Activated CD4-positive, CD25-positive, alpha-beta regulatory T cell (primary cell): ENCODE measurements at places on chromosomes 4 and X.

DNA sequence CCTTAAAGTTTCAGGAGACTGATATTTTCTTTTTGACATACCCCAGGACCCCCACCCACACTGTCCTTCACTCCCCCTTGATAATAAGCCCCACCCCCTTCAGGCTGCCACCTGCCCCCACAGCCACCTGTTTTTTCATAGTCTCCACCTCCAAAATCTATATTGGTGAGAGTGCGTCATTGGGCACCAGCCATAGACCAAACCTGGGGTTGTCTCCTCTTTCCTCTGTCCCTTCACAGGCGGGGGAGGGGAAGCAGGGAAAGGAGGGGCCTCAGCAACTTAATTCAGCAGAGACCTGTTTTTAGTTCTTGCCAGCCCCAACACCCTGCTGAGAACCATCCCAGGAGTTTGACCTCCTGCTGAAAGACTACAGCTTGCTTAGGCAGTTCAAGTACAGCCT is 1.1 kb downstream of the ARHGAP36 start:
- no peak for DNase-seq

DNA sequence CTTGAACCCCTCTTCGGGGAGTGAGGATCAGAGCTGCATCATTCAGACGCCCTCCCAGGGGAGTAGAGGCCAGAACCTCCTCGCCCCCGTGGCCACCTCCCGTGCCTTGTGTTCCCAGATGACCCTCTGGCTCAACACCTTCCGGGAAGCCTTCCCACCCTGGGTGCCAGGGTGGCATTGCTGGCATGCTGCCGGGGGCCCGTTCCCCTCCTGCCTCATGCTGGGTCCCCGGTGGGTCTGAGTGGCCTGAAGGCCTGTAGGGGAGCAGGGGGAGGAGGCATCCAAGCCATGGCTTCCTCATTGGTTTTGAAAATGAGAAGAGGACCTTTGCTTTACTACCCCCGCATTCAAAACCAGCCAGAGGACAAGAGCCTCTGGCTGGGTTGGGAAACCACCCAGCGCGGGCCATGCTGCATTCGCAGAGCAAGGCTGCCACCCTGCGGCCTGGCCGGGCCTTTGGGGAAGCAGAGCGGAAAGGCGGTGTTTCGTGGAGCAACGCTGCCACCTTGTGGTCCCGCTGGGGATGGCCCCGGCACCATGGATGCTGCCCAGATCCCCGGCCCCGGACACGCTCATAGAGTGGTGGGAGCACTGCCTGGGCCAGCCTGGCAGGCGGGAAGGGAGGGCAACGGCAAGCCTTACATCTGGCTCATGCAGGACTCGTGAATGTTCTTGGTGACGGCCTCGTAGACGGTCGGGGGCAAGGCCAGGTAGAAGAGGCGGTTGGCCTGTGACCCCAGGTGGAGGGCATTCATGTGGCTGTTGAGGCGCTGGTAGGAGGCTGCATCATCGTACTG is 11.9 kb downstream of the G6PD start:
- peak; percentile 75 for DNase-seq

- DNase-seq = no peak
Measured at GRCh38 chrX:134526399-134526798, 66.4 kb downstream of the HPRT1 start.

DNA sequence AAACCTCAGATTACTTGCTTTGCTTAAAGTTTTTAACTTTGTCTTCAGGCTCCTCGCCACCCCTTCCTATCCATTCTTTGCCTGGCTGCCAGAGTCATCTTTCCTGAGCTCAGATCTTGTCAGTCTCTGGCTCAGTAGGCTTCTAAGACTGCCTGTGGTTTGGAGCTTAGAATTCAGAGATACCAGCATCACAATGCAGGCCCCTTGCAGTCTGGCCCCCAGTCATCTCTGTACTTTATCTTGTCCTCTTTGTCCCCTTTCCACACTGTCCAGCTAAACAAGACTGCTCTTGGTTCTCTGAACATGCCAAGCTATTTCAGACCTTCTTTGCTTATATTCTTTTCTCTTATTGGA is 3.0 kb downstream of the KIAA0232 start:
- DNase-seq = no peak

GRCh38 chr4:76558396-76559235 is 123.6 kb downstream of the SHROOM3 start:
- no peak for DNase-seq

DNA sequence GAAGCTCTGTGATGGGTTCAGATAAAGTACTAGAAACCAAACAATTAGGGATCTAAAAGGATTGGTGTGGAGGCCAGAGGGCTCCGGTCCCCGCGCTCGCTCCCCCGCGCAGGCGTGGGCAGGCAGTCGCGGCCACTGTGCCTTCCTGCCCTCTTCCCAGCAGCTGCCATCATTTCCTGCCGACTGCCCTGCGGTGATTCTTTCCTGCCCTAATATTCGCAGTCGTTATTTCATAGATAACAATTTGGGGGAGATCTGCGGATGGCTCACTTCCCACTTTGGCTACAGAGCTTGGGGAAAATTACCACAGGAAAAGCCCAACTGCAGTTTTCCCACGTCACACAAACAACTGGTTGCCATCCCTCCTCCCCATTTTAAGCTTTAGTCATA is 2.2 kb downstream of the GRIA2 start:
- no peak for DNase-seq

DNA sequence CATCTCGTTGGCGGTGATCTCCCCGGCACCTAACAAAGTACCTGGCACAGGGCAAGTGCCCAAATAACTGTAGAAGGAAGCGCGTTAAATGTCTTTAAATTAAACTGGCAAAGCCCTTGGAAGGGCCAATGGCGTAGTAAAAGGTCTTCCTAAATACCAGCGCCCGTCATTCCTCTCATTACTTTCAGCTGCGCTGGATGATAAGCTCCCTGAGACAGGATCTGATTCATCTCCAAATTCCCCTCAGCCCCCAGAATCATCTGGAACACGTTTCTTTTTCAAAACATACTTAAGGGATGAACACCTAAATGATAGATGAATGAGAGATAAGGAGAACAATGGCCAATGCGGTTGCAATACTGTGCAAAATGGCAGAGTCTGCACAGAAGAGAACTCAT is 95.1 kb downstream of the AFAP1 start:
- no peak for DNase-seq

- DNase-seq = no peak
Measured at GRCh38 chr4:173859091-173859713, 329.2 kb upstream of the HAND2 start.

DNA sequence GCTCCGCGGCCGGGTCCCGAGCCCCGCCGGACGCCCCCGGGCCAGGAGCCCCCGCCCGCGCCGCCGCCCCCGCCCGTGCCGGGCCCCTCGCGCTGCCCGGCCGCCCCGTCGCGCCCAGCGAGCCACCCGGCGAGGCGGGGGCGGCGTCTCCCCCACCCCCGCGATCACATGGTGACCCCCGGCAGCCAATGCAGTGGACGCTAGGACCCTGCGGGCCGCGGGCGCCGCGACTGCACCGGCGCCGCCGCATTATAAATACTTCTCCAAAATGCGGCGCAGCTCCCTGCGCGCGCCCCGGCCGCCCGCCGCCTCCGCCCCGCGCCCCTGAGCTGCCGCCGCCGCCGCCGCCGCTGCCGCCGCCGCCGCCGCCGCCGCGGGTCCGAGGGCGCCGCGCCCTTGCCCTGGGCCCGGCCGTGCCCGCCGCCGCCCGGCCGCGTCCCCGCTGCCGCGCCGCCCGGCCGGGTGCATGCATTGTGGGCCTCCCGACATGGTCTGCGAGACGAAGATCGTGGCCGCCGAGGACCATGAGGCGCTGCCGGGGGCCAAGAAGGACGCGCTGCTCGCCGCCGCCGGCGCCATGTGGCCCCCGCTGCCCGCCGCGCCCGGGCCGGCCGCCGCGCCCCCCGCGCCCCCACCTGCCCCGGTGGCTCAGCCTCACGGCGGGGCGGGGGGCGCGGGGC is at the start of gene NAT8L:
Gene NAT8L, plus strand, starts transcription at position 282 of the 680 bp plus-strand sequence. Its CDS starts 185 bp downstream, at position 467.
- no peak for DNase-seq

GRCh38 chr4:89110541-89110985 is 770 bp upstream of the TIGD2 start:
- no peak for DNase-seq

DNA sequence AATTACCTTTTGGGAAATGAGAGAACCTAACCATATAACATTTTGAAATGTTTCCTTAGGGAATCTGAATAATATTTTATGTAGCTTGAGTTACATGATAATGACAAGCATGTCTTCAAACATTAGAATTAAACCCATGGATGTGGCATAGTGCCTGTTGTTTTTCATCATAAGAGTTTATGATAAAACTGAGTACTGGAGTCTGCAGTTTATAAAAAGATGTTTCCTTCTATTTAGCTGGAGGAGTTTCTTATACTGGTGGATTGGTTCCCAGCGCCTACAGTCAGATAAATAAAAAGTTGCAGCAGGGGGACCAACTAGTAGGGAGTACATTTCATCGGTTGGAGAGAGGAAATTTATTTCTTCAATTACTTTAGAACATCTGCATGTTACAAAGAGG is 70.1 kb upstream of the PCDH18 start:
- no peak for DNase-seq

DNA sequence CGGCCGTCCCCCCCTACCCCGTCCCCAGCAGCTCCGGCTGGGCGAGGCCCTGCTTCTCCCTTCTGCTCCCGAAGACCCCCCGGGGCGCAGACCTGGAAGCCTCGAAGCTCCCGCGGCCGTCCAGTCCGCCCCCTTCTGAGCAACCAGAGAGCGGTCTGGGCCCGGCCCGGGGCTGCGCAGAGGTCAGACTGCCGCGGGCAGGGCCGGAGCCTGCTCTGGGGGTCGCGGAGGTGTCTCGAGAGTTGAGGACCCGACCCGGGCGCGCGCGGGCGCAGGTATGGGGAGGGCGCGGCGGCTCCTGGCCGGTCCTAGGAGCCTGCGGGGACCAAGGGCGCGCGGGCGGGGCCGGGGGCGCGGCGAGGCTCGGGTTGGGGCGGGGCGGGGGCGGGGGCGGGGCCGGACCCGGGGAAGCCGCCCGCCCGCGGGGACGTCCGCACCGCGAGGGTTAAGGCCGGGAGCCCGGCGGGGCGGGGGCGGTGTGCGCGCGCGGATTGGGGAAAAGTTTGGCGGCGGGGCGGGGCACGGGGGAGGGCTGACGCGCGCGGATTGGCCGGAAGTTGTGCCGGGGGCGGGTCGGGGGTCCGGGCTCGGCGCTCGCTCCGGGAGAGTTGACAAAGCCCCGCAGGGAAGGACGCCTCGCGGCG is at the start of gene FGFRL1:
Gene FGFRL1, plus strand, starts transcription at position 605 of the 644 bp plus-strand sequence. CDS start 860 bp downstream, outside the sequence.
- peak; percentile 85 for DNase-seq

DNA sequence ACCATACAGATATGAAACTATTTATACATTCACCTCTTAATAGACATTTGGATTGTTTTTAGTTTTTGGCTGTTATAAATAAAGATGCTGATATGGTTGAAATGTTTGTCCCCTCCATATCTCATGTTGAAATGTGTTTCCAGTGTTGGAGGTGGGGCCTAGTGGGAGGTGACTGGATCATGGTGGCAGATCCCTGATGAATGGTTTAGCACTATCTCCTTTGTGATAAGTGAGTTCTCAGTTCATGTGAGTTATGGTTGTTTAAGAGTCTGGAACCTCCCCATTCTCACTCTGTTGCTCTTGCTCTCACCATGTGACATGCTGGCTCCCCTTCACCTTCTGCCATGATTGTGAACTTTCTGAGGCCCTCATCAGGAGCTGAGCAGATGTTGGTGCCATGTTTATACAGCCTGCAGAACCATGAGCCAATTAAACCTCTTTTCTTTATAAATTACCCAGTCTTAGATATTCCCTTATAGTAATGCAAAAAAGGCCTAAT is 12.2 kb upstream of the CLGN start:
- no peak for DNase-seq

DNA sequence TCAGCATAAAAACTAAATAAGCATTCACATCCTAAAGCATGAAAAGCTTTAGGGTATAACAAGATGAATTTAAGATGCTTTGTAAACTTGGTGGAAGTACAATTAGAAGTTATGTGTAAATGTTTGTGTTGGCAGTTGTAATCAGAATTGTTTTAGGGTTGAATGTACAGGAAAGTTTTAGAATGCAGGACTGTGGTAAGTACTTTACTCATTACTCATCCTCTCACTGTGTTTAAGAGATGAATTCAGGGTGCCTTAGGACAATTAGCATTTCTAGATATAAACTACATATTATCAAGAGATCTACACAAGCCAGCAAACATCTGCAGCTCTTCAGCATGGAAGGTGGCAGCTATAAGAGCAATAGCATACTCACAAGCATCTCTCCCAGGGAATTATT is 77.5 kb upstream of the ELOVL6 start:
- no peak for DNase-seq

- DNase-seq = no peak
Measured at GRCh38 chrX:3598709-3599108, 114.7 kb downstream of the PRKX start.

GRCh38 chr4:26116057-26116456 is 202.0 kb downstream of the SMIM20 start:
- DNase-seq = no peak

DNA sequence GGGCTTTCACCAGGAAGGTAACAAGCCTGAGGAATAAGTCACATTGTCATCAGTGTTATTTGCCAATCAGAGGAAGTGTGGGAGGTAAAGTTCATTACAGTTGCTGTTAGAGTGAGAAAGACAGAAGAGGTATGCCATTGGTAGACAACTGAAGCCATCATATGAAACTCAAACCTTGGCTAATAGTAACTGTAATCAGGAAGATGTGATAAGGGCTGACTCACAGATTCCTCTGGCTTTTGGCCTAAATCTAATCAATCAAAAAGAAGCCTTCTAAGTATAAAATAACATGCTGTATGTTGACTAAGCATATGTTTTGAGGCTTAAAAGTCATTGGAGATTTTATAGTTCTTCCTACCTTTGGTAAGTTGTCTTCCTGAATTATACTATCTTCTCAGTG is 242.8 kb downstream of the PCDH7 start:
- no peak for DNase-seq

DNA sequence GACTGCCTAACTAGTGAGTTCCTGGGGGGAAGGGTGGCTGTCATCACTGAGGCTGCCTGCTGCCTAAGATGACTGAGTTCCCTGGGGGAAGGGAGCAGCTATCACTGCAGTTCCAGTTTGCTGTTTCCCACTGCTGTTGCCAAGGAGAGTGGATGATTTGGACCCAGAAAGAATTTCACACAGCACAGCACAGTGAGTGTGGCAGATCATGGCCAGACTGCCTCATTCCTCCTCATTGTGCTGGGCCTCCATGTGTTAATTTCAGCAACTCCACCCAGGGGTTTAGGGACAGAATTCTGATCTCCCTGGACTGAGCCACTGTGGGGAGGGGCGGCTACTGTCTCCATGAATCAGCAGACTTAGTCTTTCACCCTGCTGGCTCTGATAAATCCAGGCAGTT is 125.0 kb downstream of the TEX13C start:
- no peak for DNase-seq

DNA sequence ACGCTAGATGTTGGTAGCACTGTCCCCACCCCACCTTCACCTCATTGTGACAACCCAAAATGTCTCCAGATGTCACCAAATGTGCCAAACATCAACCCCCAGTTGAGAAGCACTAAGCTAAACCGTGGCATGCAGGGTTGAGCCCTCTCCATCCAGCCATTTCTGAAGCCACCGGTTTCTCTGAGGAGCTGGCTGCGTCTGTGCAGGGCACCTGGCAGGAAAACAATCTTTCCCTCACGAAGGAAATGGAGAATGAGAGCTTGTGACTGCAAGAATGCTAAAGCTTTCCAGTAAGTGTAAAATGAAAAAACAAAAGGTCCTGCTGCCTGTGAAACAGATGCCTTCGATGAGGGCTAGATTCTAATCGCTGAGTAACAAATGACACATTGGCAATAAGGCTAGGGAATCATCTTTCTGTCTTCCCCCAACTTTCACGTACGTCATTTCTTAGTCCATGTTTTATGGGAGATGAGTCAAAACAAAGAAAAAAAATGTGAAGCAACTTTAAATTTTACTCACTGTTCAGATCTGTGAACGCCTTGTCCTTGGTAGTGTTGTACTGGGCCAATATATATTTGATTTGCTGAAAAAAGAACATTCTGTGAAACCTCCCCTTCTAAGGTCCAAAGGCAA is 59.9 kb downstream of the PROM1 start:
- no peak for DNase-seq
